ENCODE measurements at places on chromosomes 13 and 19. TPM values are rescaled to one million over a fixed set of nuclear protein-coding genes. Genes with fewer than 3 reads are reported as not detected.

- no peak for DNase-seq
- peak overlapping the region; percentile 75 for H3K27ac ChIP-seq
- peaks cover 59% of the 10 kb centered on the region for H3K27me3 ChIP-seq
Observed at GRCh38 chr19:41795031-41795461, 1.3 kb upstream of the CEACAM3 start.

Gene CEBPA
- polyA plus RNA-seq = 19.8 TPM

DNA sequence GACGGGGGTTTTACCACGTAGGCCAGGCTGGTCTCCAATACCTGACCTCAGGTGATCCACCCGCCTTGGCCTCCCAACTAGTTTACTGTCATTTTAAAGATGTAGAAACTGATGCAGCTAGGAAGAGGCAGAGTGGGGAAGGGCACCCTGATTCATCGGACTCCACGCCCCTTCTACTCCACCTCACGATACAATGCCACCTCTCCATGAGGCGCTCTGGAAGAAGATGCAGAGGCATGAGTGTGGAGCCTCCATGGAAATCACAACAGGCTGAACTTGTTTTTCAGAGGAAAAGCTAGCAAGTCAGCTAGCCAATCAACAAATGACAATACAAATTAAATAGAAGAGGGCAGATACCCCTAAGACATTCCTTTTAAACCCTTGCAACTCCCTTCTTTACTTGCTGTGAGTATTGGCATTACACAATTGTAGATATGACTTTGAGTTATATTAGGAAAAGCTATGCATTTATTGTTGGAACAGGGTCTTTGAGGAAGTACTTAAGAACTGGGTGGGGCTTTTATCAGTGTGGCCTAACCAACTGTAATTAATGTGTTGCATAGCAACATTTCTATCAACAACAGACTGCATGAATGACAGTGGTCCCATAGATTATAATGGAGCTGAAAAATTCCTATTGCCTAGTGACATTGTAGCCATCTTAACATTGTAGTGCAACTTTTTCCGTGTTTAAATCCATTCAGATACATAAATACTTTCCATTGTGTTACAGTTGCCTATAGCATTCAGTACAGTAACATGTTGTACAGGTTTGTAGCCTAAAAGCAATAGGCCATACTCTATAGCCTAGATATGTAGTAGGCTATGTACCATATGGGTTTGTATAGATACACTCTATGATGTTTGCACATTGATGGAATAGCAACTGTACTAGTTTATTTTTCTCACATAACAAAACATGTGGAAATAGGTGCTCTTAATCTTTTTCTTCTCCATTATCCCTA is 17.6 kb downstream of the WDFY2 start:
- no peak overlapping the region for H3K4me3 ChIP-seq
- no peak for DNase-seq
- no peaks in the 10 kb centered on the region for H3K27me3 ChIP-seq
- no peaks in the 10 kb centered on the region for H3K36me3 ChIP-seq
- no peak overlapping the region for H3K27ac ChIP-seq

Gene KLK3
- not detected for polyA plus RNA-seq

DNA sequence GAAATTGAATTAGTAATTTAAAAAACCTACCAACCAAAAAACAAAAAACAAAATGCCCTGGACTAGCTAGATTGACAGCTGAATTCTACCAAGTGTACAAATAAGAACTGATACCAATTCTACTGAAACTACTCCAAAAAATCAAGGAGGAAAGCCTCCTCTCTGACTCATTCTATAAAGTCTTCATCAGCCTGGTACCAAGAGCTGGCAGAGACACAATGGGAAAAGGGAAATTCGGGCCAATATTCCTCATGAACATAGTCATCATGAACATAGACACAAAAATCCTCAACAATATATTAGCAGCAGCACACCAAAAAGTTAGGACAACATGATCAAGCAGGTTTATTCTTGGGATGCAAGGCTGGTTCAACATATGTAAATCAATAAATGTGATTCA is 2667.7 kb upstream of the PCDH20 start:
- no peak overlapping the region for H3K27ac ChIP-seq
- no peaks in the 10 kb centered on the region for H3K27me3 ChIP-seq
- no peaks in the 10 kb centered on the region for H3K36me3 ChIP-seq
- no peak overlapping the region for H3K4me3 ChIP-seq
- no peak for DNase-seq

DNA sequence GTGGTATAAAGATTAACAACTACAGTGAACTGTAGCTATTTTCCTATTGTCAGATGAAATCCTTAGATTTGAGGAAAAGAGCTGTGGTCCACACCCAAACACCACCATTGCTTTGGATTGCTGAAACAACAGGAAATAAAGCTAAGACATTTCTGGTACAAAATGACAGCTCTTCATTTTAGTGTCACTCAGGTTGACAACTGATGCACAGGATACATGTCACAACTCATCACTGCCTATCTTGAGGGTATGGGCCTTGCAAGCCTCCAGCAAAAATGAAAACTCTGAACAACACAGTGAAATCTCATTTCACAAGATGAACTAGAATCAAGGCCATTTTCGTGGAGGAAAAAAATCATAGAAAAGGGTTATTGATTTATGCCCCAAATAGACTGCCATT is 339.7 kb downstream of the ITGBL1 start:
- no peak overlapping the region for H3K4me3 ChIP-seq
- H3K27ac ChIP-seq = no peak overlapping the region
- H3K27me3 ChIP-seq = no peaks in the 10 kb centered on the region
- H3K4me1 ChIP-seq = no peaks in the 10 kb centered on the region
